Activated CD4-positive, alpha-beta T cell treated with anti-CD3 and anti-CD28 coated beads, Interleukin-2, amount 10 ng/mL, durations not matched to agents 24 days and 14 days (primary cell): ENCODE measurements at places on chromosomes 7 and 10.

- no peak for DNase-seq
Measured at GRCh38 chr7:80374321-80374720, 137.5 kb downstream of the GNAT3 start.

DNA sequence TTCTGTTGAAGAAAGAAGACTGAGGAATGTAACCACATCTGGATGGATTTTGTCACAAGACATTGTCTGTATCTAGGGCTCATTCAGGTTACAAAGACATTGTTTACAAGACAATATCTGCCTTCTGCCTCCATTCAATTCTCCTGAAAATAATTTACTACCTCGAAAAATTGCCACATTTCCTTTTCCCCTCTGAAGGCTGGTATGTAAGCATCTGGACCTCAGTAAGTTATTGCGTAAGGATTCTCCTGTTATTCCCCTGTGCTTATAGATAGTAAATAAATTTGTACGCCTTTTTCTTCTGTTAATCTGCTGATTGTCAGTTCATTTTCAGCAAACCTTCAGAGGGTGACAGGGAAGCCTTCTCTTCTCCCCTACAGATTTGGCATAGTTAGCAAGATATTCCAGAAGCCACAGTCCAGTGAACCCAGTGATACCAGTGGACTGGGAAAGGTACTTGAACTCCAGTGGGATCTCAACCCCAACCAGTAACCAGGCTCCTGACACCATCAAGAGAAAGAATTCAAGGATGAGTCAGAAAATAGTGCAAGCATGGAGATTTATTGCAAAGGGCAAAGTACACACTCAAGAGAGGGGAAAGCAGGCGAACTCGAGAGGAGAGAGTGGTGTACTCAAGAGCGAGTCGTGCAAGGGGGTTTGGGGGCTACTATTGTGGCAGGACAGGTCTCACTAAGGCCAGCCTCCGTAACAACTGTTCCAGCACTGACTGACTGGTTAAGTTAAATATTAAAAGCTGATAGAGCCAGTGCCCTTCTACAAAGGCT lies 706.9 kb upstream of the GHITM start:
- DNase-seq, result no peak

DNA sequence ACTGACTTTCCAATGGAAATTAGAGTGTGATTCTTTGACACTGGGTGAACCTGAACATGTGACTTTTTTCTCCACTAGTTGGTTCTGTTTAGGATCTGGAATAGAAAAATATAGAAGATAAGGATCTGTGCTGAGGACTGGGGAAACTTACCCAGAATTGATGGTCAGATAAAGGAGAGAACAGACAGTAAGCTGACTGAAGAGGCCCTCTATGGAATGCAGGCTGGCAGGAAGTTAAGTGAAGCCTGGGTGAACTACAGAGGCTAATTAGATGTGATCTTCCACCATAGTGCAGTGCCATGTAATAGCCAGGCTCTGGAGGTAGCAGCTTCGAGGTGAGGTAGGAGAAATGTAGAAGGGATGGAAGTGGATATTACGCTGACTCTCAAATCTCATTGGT lies 455.3 kb downstream of the PLXDC2 start:
- DNase-seq, result no peak

DNA sequence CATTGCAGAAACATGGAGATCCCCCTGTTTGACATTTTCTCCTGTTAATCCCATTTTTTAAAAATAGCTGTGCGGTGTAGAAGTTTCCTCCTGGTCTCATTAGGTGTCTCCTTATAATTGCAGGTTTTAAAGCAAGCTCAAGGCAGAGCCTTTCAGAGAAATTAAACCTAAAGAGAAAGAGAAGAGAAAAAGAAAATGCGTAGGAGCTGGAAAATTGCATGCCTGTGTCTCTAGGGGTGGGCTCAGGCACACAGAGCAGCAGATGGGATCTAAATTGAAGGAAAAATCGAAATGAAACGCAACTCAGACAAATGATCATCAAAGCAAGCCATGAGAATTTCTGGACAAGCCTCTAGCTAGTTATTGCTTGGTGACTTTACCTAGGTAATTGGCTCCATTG lies 40.1 kb downstream of the GPR26 start:
- no peak for DNase-seq

DNA sequence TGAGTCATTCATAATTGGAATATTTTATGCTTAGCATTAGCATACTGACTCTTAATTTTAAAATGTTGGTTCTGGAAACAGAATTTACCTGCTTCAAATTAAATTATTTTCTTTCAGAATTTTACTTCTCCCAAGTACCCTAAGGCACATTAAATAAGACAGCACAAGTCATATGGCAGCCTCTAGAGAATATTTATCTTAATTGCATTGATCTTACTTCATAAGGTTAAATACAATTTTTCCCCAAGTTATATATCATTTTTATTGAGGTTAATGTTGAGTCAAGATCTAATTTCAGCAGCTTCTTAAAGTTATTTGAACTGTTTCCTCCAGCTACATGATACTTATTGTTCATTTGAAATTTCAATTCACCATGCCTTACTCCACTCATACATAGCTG lies 123.1 kb upstream of the IMMP2L start:
- DNase-seq, result no peak

- no peak for DNase-seq
Measured at GRCh38 chr10:131261890-131262475, 49.5 kb downstream of the TCERG1L start.

DNA sequence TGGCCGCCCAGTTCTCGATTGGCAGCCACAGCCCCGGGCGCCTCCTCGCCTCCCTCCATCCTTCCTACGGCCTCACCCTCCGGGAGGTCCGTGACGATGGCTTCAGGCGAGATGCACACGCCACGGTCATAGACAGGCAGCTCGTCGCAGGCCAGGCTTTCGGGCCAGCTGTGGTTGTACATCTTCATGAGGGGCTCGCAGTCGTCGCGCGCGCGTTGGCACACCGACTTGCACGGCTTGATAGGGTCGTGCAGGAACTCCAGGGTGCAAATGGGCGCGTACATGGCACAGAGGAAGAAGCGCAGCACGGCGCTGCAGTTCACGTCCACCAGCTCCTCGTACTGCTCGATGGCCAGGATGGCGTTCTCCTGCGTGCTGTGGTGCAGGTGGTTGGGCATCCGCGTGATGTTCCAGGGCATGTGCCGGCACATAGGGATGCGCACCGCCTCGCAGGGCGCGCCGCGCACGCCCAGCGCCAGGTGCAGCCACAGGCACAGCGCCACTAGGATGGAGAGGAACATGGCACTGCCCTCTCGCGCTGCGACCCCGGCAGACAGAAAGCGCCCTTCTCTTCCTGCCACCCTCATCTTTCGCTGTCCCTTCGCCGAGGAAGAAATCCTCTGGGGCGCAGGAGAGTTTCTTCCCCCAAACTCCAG lies 472 bp downstream of the SFRP4 start:
- DNase-seq, result no peak

GRCh38 chr7:150564006-150564405 lies 3.2 kb upstream of the GIMAP4 start:
- DNase-seq, result no peak

DNA sequence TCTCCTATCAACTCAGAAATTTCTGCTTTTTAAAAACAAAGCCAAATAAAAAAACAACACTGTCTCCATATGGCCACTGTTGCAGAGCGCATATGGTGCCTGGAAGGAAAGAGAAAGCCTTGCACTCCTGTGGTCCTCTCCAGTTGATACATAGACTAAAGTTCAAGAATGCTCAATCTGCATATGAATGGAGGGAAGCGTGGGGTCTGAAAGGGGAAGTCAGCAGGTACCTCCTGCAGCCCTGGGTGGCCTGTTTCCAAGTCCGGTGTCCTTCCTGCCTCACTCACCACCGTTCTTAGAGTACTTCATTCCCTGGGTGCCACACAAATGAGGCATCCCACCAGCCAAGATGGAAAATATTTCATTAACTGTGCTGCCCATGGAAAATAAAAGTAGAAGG lies 138.3 kb upstream of the PALS2 start:
- no peak for DNase-seq

GRCh38 chr7:41567731-41568114 lies 135.2 kb downstream of the INHBA start:
- DNase-seq, result no peak

DNA sequence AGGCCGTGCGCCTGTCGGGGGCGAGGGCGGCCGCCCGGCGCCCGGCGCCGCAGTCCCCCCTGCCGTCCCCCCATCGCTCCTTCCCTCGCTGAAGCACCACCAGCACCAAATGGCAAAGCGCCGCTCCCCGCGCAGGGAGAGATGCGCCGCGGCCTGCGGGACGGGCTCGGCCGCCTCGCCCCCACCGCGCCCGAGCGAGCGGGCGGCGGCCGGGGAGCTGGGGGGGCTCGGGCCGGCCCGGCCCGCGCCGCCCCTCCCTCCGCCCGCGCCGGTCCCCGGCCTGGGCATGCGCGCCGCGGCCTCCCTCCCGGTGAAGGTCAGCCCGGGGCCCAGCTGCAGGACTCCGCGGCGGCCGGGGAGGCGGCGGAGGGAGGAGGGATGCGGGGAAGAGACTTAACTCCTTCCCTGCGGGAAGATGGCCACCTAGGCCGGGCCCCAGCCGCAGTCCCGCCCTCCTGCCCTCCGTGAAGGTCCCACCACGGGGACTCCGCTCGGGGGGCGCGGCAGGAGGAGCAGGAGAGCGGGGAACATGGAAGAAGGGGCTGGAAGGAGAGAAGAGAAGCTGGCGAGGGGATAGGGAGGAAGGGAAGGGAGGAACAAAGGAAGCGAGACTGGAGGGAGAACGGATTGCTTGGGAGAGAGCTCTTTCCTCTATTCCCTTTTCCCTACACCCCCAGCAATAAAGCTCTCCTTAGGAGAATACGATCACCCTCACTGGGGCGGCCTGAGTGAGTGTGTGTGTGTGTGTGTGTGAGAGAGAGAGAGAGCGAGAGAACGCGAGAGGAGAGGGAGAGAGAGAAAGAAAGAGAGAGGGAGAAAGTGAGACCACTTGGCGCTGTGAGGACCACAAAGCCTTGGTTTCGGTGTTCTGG lies 3.4 kb upstream of the SMARCD3 start:
- no peak for DNase-seq

DNA sequence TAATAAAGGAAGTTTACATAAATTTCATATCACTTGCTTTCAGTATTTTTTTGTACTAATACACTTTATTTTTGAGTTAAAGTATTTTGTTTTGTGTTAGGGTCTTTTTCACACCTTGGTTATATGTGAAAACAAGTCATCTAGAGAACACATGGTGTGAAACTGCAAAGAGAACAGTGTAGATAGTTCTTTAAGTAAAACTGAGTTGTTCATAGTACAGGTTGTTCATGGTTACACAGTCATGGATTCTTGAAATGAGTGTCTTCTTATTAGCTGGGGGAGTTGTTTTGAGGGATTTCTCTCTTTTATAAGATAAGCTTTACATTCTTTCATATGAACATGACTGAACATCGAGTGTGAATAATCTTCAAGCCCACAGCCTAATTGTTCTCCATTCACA lies 244.2 kb downstream of the THSD7A start:
- no peak for DNase-seq

DNA sequence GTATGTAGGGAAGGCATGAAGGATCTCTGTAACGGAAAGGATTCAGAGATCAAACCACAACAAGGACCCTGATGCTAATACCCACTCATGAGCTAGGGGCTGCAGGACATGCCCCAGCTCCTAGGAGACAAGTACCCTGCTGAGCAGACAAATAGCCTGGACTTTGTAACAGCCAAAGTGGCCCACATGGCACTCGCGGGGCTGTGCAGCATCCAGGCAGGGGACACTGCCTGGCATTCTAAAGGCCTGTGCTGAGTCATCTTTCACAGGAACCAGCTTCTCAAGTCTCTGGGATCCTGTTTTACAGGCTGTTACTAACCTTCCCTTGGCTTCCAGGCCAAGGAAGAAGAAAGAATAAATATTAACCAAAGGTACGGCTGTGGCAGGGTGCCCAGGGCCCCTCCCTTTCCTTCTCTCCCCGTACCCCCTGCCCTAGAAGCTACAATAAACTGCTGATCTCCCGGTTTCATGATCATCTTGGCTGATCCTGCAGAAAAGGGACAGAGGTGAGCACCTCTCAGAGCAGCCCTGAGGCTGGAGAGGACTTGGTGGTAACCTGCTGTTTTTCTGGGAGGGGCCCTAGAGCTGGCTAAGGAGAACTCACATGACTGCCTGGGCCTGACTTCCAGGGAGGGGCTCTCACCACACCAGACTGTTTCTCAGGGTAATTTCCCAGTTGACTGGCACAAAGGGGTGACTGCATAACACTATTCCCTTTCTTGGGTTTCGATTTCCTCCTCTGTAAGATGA lies 4.2 kb upstream of the RPEL1 start:
- DNase-seq, result peak; percentile 74

GRCh38 chr7:157312941-157313340 lies 23.9 kb upstream of the DNAJB6 start:
- DNase-seq, result no peak

DNA sequence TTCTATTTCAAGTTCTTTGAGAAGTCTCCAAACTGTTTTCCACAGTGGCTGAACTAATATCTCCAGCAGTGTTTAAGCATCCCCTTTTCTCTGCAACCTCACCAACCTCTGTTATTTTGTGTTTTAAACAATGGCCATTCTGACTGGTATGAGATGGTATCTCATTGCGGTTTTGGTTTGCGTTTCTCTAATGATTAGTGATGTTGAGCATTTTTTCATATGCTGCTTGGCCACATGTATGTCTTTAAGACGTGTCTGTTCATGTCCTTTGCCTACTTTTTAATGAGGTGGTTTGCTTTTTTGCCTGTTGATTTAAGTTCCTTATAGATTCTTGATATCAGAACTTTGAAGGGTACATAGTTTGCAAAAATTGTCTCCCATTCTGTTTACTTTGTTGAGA lies 156.6 kb upstream of the IMMP2L start:
- DNase-seq, result no peak

GRCh38 chr10:92305133-92306072 lies 14.4 kb downstream of the MARCHF5 start:
- DNase-seq, result no peak

DNA sequence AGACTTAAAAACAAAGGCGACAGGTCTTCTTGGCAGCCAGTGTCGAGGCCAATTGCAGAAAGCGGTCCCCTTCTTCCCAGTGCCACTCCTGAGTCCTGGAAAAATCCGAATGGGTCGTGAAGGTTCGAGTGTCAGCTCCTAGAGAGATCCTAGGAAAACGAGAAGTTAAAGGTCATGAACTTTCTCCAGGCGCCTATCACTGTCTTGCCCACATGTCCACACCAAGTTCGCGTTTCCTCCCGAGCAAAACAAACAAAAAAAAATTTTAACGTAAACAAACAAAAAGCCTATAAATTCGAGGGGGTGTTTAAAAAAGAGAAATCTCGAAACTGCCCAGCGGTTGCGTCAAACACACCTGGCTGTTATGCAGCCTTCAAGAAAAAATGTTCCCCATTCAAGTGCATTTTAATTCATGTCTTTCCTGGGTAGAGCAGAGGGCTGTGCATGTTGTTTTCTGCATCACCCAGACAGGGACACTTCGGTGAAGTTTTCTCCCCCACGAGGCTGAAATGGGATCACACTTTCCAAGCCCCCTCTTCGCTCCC lies 1.5 kb downstream of the ARHGAP21 start:
- DNase-seq, result no peak

- DNase-seq, result no peak
Measured at GRCh38 chr7:84780158-84781124, 406.4 kb downstream of the SEMA3D start.
